ENCODE measurements at places on chromosomes 4 and X.

GRCh38 chr4:54367059-54367458, 138.0 kb downstream of the PDGFRA start:
- no peak for DNase-seq

DNA sequence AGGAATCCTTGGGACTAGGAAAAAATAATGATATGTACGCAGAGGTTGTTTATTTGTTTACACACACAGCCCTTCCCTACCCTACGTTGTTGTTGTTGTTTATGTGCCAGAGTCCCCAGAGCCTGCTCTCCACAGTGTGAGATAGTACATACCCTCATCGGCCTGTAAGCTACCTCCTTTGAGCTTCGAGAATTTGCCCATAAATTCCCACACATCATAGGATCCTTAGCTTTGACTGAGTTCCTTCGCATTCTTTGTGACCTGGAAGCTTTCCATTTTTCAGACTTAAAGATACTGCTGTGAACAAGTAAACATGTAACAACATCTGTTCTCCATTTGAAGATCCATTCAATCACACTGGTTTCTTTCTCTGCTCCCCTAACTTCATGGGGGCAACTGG, 114.5 kb downstream of the IRF2 start:
- no peak for DNase-seq

DNA sequence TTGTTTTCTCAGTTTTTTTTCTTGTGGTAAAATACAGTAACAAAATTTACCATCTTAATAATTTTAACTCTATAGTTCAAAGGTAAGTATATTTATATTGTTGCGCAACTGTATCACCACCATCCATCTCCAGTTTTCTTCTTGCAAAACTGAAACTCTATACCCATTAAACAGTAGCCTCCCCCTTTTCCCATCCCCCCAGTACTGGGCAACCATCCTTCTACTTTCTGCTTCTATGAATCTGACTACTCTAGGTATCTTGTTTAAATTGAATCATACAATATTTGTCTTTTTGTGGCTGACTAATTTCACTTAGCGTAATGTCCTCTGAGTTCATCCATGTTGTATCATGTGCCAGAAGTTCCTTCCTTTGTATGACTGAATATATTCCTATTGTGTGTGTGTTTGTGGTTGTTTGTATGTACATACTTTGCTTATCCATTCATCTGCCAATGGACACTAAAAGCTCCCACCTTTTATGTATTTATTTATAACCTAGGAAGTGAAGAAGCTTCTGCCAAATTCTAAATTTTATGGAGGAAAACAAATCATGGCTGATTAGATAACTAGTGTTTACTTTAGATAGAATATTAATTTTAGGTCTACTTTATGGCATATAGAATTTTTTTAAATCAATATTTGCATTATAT, 10.0 kb downstream of the ABHD18 start:
- no peak for DNase-seq

GRCh38 chr4:76690906-76691275, 207.1 kb downstream of the SOWAHB start:
- no peak for DNase-seq

Measured in lower lobe of right lung (tissue), 2 donors.